ENCODE measurements at places on chromosomes 3 and 15.

DNA sequence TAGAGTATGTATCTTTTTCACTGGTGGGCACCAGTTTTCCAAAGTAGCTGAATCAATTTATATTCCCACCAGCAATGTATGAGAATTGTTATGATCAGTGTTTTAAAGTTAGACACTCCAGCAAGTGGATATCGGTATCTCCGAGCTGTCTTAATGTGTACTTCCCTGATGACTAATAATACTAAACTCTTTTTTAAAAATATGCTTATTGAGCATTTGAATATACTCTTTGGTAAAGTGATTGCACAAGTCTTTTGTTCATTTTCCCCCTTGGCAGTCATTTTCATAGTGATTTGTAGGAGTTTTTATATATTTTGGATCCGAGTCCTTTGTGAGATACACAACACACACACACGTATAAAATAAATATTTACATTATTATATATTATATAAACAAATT, 12.5 kb upstream of the FEM1B start:
- DNase-seq = no peak

DNA sequence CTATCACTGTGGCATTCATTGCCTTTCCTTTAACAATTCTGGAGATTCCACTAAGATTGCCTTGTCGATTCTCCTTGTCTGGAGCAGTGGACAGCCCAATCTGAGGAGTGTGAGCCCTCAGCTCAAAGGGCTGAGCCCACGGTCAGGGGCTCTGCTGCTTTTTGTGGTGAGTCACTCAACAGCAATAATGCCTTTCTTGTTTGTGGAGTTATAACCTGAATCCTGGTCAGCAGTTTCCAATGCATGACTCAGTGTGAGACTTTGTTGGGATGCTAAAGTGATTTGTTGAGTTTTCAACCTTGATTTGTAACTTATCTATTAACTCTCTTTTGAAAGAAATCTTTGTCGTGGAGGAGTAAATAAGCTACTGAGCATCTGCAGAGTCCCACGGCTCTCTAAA, 183.5 kb downstream of the TJP1 start:
- no peak for DNase-seq

GRCh38 chr3:134369231-134369741, 5.0 kb downstream of the AMOTL2 start:
- no peak for DNase-seq

DNA sequence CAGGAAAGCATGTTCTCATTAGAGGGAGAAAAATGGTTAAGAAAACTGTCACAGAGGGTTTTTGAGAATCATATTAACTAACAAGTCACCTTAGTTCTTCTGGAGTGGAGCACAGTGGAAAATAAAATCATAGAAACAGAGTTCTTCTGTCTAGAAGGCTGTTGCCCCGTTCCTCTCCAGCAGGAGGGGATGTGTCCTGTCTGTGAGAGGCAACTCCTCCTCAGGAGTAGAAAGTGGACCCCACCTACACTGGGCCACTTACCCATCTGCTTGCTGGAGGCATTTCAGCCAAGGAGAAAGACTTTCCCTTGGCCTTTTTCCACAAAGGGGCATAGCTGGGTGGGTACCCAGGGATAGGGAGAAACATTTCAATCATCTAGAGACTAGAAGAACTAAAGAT, 106.6 kb downstream of the SSR3 start:
- peak; percentile 4 for DNase-seq

GRCh38 chr3:15052335-15053242, 12.5 kb downstream of the MRPS25 start:
- no peak for DNase-seq

- DNase-seq = no peak
Measured at GRCh38 chr15:40737048-40737447, 18.0 kb downstream of the RMDN3 start.

- no peak for DNase-seq
Measured at GRCh38 chr3:119558626-119559317, 642 bp downstream of the CD80 start.

DNA sequence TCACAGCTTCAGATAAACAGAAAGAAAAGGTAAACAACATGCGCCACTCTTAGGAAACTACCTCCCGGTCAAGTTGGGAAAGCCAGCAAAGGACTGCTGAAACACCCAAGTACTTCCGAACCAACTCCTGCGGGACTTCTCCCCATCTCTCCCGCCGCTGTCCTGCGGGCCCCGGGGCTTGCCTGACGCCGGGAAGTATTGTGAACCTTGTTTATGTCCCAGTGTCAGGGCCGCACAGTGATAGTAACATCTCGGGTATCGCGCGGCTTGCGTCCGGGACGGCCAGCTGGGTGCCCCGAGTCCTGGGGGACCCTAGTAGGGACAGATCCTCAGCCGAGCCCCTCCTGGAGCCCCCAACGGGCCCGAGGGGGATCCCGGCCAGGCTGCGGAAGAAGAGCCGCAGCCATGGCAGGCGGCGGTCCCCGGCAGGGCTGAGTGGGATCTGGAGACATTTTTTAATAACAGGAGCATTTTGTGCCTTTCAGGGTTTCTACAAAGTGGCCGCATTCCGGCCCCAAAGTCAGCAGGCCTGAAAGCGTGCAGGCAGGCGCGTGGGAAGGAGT, 756 bp downstream of the CLPX start:
- DNase-seq = peak; percentile 14

DNA sequence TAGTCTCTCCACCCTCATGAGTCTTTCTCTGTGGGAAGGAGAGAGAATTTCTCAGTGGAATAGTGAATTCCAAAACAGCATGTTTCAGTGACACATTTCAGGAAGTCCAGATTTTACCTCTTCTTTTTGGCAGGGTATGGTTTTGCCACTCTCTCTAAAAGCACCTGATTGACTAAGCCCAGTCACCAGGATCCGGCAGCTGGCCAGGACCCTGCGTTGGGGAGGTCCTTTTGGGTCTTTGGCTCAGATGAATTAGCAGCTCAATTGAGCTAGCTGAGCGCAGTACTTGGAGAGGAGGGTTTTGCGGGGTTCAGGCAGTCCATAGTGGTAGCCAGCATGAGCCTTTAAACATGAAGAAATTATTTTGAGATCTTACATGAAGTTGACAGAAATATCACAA, 548.2 kb downstream of the PDCD6IP start:
- DNase-seq = no peak

DNA sequence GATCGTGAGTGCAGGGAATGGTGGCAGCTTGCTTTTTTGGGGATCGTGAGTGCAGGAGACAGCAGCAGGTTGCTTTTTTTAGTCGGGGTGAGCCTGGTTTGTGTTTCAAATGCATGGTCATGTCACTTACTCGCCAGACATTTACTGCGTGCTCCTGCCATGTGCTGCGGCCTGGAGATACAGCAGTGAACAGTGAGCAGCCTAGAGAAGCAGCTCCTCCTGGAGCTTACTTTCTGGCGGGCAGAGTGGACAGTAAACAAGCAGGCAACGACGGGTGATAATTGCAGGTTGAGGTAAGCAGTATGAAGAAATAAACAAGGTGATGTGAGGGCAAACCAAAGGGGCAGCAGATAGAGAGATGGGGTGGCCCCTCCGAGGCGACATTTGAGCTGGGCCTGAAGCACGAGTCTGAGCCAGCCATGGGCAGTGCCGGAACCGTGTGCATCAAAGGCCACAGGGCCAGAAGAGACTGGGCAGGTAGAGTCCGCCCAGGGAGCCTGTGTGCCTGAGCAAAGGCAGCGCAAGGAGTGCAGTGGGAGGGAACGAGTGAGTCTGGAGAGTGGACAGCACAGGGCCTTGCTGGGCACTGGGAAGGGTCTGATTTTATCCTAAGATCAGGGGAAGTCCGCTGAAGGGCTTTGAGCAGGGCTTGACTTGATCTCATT, 57.3 kb upstream of the RASA2 start:
- no peak for DNase-seq

GRCh38 chr3:126618021-126618420, 36.9 kb downstream of the TXNRD3 start:
- DNase-seq = no peak

- DNase-seq = no peak
Measured at GRCh38 chr3:5115506-5116162, 6.5 kb upstream of the ARL8B start.

DNA sequence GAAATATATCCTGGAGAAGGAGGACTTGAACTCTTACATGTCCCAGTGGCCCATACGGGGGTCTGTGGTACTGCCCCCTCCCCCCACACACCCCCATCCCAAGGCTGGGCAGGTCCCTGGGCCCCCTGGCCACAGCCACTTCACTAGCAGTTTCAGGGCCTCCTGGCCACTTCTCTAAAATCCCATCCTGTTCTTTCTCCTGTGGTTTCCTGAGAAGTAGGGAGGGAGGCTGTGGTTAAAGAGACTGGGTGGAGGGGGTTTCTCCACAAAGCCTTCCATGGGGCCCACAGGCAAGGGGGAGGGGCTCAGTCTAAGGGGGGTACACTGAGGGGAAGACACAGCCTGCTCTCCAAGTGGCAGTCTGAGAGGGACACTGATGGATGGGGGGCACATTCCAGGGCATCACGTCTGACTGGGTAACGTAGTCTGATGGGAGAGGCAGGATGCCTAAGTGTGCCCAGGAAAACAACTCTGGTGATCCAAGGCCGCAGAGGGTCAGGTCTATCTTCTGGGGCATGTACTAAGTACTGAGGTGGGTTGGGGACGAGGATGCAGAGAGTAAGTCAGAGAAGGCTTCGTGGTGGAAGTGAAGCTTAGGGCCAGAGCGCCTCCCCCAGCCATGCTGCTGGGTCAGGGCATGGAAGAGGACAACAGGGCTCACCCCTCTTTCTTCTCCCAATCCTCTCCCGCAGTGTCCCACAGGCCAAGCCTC, 48.0 kb upstream of the C15orf39 start:
- no peak for DNase-seq

DNA sequence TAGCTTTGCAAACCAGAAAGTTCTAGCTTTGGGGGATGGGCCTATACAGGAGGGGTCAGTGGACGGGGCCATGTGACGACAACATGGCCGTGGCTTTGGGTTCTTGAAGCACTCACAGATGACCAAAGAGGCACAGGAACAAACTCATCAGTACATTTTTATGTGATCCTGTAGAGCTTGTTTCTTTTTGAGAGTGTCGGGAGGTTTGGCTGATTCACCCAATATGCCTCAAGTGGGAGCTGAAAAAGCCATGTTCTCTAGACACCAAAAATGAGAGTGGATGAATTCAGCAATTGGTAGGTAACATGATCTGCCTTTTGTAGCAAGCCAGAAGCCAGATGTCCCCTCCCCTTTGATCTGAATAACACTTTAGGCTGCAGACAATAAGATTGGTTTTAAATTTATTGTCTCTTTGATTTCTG, 30.1 kb downstream of the GREM1 start:
- DNase-seq = no peak

DNA sequence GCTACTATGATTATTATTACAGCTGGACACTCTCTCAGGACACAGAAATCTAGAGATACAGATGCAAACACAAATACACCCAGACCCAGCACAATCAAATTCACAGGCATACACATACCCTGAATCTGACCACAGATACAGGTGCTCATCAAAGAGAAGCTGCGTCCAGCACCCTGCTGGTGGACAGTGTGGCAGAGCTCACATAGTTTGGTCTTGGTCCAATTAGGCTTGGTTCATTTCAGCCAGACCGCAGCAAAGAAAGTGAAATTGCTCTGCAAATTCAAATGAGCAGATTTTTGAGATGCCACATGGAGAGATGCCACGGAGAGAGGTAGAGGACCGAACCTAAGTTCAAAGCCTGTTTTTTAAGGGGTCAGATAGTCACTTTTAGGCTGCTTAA, 55.6 kb downstream of the ANAPC13 start:
- DNase-seq = no peak

GRCh38 chr3:23490459-23490858, 287.3 kb downstream of the UBE2E2 start:
- no peak for DNase-seq

- DNase-seq = no peak
Measured at GRCh38 chr3:4720316-4721075, 227.3 kb downstream of the ITPR1 start.

- DNase-seq = no peak
Measured at GRCh38 chr3:186869253-186870100, 27.0 kb downstream of the ADIPOQ start.

DNA sequence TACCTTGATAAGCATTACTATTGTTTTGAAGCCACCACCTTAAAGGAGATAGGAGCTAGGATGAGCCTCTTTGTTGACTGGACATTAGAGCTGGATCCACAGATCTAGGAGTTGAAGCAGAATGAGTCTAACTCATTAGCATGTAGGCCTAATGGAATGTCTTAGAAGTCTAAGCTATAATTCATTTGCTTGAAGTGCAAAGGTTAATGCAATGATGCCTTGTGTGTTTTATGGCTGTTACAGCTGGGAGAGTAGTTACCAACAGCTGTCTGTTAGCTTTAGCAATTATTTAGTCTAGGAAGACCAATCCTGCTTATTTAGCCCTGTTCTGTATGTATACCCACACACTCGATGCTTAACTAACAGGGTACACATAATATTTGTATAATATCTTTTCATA, 419.3 kb downstream of the TUSC7 start:
- no peak for DNase-seq

Data from stimulated activated CD4-positive, alpha-beta T cell treated with anti-CD3 and anti-CD28 coated beads, Interleukin-4, amount 100 ng/mL, for 4 hours (primary cell).